Activated CD4-positive, alpha-beta T cell treated with anti-CD3 and anti-CD28 coated beads, Interleukin-2, amount 10 ng/mL, durations not matched to agents 24 days and 14 days (primary cell): ENCODE measurements at places on chromosomes 2 and 18.

- no peak for DNase-seq
These were observed 630.2 kb downstream of the ARHGAP15 start for GRCh38 chr2:143759455-143759854.

DNA sequence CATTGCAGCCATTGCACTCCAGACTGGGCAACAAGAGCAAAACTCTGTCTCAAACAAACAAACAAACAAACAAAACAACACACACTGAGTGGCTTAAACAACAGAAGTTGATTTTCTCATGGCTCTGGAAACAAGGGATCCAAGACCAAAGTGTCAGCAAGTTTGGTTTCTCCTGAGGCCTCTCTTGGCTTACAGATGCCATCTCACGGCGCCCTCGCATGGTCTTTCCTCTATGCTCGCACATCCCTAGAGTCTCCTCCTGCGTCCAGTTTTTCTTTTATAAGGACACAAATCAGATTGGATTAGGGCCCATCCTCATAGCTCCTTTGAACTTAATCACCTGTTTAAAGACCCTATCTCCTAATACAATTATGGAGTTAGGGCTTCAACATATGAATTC is 133.4 kb upstream of the LRRTM1 start:
- DNase-seq = no peak

DNA sequence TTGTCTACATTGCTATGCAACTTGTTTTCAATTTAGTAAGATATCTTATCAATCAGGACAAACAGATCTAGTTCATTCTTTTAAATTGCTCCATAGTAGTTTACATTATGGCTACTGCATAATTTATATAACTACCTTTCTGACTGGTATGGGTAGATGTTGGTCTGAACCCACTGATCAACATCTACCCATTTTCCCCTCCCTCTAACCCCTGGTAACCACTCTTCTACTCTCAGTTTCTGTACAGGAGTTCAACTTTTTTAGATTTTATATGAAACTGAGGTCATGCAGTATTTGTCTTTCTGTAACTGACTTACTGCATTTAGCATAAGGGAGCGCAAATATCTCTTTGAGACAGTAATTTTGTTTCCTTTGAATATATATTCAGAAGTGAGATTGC is 73.2 kb downstream of the ITSN2 start:
- peak; percentile 35 for DNase-seq

DNA sequence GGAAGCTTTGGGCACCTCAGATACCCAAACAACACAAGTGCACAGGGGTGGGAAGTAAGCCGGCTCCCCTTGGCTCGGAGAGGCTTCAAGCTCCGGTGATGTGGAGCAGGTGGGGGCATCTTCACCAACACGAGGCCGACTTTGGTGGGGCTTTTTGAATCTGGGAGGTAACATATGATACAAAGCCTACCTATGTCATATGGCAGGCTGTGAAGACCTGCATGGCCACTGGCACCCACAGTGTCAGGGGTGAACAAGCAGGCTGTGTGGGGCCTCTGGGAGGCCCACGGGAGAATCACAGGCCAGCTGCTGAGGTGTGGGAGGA is 109.0 kb downstream of the EIPR1 start:
- DNase-seq = no peak

GRCh38 chr18:8762968-8763367 is 57.6 kb downstream of the MTCL1 start:
- DNase-seq = no peak

DNA sequence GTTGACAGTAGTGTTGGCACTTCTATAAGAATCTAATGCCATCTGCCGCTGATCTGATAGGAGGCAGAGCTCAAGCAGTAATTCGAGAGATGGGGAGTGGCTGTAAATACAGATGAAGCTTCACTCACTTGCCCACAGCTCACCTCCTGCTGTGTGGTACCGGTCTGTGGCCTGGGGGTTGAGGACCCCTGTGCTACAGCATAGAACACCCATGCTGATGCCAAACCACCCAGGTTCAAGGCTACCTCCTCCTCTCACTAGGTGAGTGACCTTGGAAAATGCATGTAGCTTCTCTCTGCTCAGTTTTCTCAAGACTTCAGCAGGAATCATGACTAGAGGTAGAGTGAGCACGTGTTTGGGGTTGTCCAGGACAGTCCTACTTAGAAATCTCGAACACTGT is 263.4 kb downstream of the SH3BP4 start:
- DNase-seq = no peak

GRCh38 chr2:127607399-127607908 is 38.5 kb upstream of the GPR17 start:
- no peak for DNase-seq

DNA sequence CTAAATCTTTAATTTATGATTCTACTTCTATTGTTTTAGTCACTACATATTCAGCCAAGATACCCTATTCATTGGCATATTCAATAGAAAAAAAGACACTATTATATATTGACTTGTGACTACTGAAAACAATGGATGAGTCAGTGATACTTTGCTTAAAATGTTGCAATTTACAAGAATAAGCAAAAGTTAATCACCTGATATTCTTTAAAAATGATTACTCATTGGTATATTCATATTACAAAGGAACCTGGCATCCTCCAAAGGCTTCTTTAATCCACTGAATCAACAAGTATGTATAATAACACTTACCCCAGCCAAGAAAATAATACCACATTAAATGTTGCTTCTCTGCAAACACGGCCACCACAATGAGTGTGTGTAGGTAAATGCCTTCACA is 87.8 kb downstream of the CALCRL start:
- DNase-seq = no peak
